ENCODE measurements at places on chromosomes 12 and 14.

GRCh38 chr12:121767525-121768016 is 25.9 kb downstream of the RHOF start:
- DNase-seq: no peak

DNA sequence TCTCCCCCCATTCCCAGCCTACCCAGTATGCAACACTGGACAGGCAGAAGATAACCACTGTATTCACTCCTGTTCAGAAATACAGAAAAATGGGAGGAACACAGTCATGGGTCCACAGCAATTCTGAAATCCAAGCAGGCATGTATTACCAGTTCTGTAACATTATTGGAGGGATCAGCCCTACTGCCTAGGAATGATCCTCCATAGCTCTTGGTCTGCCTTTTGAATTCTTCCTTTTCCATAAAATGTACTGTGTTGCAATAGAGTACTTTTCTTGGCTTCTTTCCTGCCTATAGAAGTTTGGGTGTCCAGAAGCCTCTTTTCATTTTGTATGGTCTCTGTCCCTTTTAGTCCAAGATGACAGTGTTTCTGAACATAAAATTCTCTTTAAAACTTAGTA is 46.5 kb downstream of the SPATS2 start:
- DNase-seq: no peak

- DNase-seq: no peak
These were observed 78.8 kb downstream of the KCNC2 start for GRCh38 chr12:75130811-75131210.

DNA sequence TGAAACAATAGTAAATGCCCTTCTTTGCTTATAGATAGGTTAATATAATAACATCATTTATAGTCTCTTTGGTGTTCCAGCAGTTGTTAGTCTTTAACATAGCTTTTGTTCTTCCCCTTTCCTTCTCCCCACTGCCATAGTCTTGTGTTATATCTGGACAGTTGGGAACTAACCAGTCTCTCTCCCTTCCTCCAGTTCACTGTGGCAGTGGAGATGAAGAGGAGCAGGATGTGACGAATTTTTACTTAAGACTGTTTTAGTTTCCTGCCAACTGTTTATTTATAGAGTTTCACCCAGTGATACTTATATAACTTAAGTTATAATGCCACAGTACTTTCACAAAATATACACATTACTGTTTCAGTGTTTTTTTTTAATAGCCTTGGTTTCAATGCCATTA is 277.4 kb downstream of the PDZRN4 start:
- no peak for DNase-seq

DNA sequence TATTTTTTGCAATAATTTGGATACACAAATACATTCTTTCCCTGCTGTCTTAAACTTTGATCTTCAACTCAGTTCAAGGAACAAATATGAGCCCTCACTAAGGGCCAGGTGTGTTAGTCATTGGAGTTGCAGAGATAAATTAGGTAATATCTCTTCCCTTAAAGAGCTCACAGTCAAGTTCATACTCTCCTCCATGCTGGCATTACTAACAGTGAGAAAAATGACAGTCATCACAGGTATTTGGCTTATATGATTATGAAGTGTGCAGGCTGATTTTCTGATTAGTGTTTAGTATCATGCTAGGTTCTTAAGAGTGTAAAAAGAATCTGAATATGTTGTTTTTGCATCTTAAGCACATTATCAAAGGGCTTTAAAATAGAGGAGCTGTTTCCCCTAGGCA is 594.7 kb downstream of the CCER1 start:
- no peak for DNase-seq

GRCh38 chr12:3698218-3698974 is 54.5 kb downstream of the CRACR2A start:
- no peak for DNase-seq

DNA sequence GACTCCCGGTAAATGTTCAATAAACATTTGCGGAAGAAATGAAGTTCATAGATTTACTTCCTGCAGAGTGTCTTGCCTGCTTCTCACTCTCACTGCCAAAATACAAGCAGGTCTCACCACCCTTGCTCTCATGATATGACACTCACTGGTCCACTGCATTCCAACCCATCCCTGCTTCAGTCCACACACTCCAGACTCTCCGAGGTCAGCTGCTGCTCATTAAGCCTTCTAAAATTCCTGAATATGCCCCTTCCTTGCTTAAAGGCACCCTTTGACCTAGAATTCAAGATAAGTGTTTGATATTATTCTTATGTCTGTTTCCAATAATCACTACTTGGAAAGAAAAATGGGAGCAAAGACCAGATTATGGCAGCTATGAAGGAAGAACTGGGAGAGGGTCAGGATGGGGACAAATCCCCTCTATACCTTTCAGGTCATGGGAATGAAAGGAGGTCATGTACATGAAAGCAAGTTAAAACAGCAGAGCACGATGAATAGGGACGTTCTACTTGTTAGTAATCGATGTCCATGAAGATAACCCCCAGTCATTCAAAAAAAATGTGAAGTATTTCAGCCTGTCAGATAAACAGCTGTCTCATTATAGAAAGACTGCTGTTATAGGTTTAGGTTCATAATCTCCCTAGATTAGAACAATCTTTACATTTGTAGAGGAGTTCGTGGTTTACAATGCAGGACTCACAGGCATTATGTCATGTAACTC is 10.5 kb upstream of the NID2 start:
- DNase-seq: no peak

- no peak for DNase-seq
These were observed 67.1 kb upstream of the VPS33A start for GRCh38 chr12:122333142-122334087.

DNA sequence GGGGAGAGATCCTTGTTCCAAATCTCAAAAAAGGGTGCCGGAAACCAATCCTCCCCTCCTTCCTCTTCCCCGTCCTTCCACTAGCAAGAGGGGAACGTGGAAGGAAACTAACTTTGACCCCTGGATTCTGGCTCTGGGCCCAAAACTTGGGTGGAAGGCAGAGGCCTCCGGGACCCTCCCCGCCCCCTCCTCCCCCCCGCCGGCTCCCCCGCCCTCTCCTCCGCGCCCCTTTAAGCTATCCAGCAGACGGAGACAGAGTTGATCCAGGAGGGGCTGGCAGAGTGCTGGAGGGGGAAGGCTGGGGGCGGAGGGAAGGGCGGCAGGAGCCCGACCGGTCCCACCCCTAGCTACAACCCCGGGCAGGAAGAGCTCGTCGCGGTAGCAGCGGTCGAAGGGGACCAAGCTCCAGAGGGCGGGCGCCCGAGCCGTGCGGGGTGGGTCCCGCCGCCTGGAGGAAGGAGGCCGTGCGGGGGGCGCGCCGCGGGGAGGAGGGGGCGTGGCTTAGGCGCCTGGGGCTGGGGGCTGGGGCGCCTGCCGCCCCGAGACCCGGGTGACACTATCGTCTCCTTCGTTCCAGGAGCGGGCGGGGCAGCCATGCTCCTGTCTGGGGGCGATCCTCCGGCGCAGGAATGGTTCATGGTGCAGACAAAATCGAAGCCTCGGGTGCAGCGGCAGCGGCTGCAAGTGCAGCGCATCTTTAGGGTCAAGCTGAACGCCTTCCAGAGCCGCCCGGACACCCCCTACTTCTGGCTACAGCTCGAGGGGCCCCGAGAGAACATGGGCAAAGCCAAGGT is at the start of gene NYNRIN:
TSS of gene NYNRIN (plus strand) at position 351 of the 794 bp plus-strand sequence. CDS start at position 595, 244 bp downstream.
- no peak for DNase-seq

- DNase-seq: no peak
These were observed 444.0 kb downstream of the CCER1 start for GRCh38 chr12:90510948-90511347.

DNA sequence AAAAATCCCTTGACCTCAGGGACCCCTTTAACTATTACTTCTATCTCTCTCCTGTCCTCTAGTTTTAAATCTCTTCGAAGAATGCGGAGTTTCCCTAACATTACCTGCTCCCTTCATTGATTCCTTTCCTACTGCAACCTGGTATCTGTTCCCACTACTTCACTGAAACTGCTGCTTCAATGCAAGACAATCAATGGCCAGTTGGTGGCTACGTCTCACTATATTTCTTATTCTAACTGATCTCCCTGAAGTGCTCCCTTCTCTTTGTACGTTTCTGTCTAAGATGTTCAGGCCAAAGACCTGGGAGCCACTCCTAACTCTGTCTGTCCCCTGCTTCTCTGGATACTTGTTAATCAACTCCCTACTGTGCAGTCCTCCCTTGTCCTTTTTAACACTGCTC is 10.3 kb upstream of the KCNA1 start:
- no peak for DNase-seq

GRCh38 chr12:118166946-118167345 is 31.0 kb downstream of the PEBP1 start:
- DNase-seq: no peak

- DNase-seq: no peak
These were observed 1.3 kb upstream of the KRT72 start for GRCh38 chr12:52602552-52602951.
